Stimulated activated CD8-positive, alpha-beta memory T cell treated with anti-CD3 and anti-CD28 coated beads, Interleukin-15, amount 100 ng/mL, for 1 hour (primary cell): ENCODE measurements at places on chromosomes 16 and 17.

- no peak for DNase-seq
Measured at GRCh38 chr16:81836279-81837054, 57.4 kb downstream of the PLCG2 start.

GRCh38 chr16:2883458-2883908, 468 bp downstream of the FLYWCH2 start:
- DNase-seq: no peak

- DNase-seq: no peak
Measured at GRCh38 chr17:7241090-7241733, 1.0 kb downstream of the GABARAP start.

- DNase-seq: no peak
Measured at GRCh38 chr17:49946208-49946607, 22.8 kb upstream of the DLX4 start.

DNA sequence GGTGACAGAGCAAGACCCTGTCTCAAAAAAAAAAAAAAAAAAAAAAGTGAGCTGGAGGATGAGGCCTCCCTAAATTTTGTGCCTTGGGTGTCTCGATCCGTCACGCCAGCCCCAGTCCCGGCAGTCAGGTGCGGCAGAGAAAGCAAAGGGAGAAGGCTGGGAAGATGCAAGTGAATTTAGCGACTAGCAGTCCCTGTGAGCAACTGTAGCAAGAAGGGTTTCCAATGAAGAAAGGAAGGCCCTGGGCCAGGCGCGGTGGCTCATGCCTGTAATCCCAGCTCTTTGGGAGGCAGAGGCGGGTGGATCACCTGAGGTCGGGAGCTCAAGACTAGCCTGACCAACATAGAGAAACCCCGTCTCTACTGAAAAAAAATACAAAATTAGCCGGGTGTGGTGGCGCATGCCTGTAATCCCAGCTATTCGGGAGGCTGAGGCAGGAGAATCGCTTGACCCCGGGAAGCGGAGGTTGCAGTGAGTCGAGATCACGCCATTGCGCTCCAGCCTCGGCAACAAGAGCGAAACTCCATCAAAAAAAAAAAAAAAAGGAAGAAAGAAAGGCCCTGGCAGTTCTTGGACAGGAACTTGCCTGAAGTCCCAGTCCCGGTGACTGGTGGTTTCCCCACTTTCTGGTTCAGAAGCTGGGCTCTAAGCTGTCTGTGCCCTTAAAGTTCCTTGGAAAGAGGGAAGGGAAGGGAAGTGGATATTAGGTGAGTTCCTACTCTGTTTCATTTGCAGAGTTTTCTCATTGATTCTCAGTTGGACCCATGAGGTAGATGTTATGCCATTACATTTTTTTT, 1.8 kb upstream of the QPRT start:
- DNase-seq: no peak

DNA sequence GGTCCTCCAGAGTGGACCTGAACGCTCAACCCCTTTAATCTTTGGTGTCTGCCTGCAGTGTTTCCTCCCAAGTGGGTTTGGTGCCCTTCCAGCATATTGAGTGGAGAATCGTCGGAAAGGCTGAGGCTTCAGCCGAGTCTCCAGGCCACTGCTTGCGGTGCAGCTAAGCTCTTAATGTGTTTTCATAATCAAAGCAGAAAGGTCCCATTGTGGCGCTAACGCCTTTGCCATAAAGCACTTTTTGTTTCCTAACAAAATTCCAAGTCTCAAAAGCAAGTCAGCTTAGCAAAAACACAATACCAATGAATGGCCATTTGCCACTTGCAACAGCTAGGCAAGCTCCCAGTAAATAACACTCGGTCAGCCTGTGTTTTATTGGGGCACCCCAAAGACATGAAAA, 57.6 kb downstream of the KSR1 start:
- no peak for DNase-seq

DNA sequence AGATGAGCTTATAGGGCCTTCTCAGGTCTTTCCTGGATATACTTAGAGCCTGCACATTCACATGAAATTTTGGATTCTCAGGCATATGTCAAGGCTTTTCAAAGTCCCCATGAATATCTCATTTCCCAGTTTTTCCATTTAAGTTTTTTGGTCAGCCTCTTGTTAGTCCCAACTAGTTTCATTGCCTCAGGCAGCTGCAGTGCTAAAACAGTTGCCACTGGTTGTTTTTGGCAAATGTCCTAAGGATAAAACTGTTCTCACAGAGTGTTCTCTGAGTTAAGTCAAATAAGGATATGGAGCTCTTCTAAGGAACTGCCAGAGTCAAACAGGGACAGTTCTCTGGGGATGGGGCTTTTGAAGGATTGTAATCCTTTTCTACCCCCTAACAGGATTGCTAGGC, 39.9 kb upstream of the ABCC11 start:
- DNase-seq: no peak

DNA sequence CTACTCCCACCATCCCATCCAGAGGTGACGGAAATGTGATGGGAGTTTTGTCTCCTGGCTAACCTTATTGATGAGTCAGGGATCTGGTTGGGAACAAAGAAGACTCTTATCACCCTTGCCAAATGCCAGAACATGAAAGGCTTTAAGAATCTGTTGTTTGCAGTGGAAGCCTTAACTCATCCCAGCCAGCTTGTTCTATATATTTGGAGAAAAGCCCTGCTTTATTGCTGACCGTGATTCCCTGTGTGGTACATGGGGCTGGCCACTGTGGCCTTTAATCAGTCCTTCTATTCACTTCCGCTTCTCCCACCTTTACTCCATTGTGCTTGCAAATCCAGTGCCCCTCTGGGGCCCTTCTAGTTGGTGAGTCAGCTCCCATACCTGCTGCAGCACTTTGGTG, 156.6 kb downstream of the PHKB start:
- DNase-seq: no peak

DNA sequence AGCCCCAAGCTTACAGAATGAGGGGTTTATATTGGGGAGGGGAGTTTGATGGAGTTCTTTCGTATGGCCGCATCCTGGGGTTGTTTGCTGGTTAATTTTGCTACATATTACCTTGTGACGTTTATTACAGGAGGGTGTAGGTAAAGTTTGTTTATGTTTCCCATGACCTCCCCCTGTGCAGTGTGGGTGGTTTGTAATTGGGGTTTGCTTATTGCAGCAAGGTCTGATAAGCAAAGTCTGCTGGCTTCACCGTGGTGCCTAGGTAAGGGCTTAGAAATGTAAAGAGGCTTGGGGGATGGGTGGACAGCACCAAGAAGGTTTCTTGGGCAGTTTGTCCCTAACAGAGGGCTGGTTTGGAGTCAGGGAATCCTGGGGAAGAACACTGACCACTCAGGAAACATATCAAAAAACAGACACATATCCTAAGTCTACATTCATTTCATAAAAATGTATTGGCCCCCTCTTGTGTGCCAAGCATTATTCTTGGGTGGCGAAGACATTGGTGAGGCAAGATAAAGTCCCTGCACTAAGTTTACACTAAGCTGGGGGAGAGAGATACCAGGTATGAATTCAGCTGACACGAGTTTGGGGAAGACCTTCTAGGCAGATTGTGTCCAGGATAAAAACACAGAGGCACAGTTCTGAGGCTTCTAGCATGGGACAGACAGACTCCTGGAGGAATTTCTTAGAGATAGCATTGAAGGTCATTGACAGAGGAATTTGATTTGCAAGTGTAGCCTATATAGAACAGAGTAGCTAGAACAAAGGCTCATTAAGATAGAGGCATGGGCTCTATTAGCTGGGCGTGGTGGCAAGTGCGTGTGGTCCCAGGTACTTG, 9.5 kb downstream of the ZNF764 start:
- DNase-seq: no peak

DNA sequence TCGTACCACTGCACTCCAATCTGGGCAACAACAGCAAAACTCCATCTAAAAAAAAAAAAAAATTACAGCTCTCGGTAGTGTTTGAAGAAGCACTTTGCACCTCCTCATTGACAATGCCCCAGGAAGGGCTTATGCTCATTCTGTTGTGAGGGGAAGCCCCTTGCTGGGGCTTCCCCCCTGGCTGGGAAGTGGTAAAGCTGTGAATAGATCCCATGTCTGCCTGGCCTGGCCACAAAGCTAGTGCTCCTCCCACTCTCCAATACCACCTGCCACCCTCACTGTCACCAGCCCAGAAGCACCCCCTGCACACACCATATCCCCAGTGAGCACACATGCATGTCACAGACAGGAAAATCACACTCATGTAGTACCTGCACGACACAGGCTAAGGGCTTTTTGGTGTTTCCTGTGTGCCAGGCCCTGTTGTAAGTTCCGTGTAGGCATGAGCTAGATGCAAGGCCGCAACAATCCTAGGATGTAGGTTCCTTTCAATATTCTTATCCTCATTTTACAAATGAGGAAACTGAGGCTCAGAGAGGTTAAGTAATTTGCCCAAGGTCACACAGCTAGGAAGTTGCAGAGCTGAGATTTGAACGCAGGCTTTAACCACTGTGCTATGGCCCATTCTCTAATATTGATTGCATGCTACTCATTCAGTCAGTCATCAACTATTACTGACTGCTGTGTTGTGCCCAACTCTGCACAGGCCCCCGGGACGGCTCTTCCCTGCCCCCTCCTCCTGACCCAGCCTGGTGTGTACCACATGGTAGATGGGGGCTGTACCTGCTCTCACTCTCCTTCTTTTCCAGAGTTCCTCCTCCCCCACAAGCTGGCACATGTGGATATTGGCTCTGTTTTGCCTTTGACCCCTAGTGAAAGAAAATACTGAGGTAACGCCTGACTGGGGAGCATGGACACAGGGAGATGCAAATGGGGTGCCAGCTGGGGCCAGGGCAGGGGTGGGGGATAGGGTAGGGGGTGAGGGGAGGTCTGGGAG, 11.9 kb upstream of the COL1A1 start:
- DNase-seq: no peak

- DNase-seq: no peak
Measured at GRCh38 chr16:81635063-81635937, 143.8 kb upstream of the PLCG2 start.

- DNase-seq: no peak
Measured at GRCh38 chr16:54720259-54720658, 210.4 kb upstream of the IRX5 start.

GRCh38 chr17:73706428-73706827, 62.2 kb upstream of the SDK2 start:
- DNase-seq: no peak

GRCh38 chr17:4978726-4979125, 8.7 kb downstream of the CAMTA2 start:
- no peak for DNase-seq

DNA sequence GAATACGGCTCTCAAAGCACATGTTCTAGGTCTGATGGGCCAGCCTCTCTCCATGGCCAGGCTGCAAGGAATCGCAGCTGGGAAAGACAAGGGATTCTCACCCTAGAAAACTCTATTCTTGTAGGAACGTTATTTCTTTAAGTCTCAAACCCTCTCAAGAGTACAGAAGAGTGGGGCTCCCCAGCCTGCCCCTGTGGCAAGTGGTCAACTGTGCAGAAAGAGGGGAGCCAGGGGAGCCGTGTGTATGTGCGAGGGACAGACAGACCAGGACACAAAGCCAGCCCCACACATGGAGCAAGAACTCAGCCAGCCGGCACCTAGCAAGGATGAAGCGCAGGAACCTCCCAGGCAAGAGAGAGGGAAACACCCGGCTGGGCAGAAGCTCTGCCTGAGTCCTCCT, 16.4 kb downstream of the KIFC3 start:
- no peak for DNase-seq

GRCh38 chr17:17556671-17557070, 34.8 kb downstream of the PEMT start:
- no peak for DNase-seq

- DNase-seq: peak; percentile 53
Measured at GRCh38 chr17:17313350-17313991, 10.3 kb downstream of the NT5M start.
